ENCODE measurements at places on chromosomes 5 and 9. TPM values are rescaled to one million over a fixed set of nuclear protein-coding genes. Genes with fewer than 3 reads are reported as not detected.

The ELOVL7 gene
- total RNA-seq = 2.7 TPM

The IL5 gene
- total RNA-seq = not detected

The PCDHA7 gene
- total RNA-seq = 0.14 TPM

The SHISAL2B gene
- total RNA-seq = not detected

The OMD gene
- 16.3 TPM for total RNA-seq

The TAF11L5 gene
- total RNA-seq = not detected

The ANKRA2 gene
- 33.5 TPM for total RNA-seq
